CD4-positive, alpha-beta memory T cell (primary cell): ENCODE measurements at places on chromosomes 2 and 18. TPM values are rescaled to one million over a fixed set of nuclear protein-coding genes. Genes with fewer than 3 reads are reported as not detected.

DNA sequence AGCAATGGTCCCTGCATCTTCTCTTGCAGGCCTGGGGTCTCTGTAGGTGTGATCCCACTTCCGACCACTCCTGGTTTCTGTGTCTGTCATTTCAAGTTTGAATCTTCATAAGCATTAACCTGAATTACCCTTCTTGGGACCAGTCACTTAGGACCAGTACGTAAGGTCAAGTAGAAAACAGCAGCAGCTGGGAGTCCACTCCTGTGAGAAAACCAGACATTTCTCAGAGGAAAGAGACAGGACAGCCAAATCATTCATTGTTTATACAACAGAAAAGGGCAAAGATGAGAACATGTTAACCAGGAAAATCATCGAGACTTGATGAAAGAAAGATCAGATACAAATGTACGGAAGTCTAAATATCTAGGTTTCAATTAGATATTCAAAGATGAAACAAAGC is 163.0 kb downstream of the MREG start:
- DNase-seq = no peak

DNA sequence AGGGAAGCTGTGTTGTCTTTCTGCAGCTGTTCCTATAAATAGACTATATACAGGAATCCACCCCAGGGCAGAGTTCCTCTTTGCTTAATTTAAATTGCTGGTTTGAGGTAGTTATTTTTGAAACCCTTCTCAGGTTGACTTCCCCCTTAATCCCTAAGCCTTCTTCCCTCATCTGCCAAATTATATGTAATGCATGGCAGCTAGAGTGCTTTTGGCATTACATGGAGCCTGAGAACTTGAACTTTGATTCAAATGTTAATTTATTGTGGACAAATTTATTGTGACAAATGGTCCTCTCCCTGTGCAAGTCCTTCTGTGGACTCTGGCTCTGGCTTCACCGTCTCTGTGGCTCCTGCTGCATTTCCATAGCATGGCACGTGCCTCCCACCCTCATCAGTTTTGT is 29.2 kb downstream of the MYO1B start:
- no peak for DNase-seq

The BOLL gene
- total RNA-seq = not detected

DNA sequence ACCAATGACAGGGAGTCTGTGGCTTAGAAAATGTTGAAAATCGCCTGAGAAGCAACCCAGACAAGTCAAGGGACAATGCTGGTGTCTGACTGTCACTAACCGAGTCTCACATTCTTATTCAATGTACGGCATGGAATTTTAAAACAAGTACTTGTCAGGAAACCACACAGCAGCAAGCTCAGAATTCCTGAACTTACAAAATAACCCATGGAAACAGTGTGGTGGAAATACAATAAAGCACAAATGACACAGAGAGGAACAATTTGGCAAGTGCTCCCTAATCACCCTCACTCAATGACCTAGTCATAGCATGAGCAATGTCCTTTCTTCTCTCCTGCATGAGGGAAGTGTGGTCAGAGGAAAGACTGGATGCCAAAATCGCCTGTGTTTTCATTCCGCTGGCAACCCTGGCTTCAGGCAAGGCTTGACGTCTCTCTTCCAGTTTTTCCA is 154.0 kb downstream of the SATB2 start:
- no peak for DNase-seq

- DNase-seq = no peak
Measured at GRCh38 chr18:58242435-58242834, 198.4 kb downstream of the NEDD4L start.

- no peak for DNase-seq
Measured at GRCh38 chr2:128451084-128452023, 132.7 kb upstream of the HS6ST1 start.

GRCh38 chr2:145186303-145186702 is 666.4 kb upstream of the ZEB2 start:
- no peak for DNase-seq

GRCh38 chr2:221488136-221488807 is 83.8 kb downstream of the EPHA4 start:
- no peak for DNase-seq

The OSGEPL1 gene
- total RNA-seq = 19.1 TPM

DNA sequence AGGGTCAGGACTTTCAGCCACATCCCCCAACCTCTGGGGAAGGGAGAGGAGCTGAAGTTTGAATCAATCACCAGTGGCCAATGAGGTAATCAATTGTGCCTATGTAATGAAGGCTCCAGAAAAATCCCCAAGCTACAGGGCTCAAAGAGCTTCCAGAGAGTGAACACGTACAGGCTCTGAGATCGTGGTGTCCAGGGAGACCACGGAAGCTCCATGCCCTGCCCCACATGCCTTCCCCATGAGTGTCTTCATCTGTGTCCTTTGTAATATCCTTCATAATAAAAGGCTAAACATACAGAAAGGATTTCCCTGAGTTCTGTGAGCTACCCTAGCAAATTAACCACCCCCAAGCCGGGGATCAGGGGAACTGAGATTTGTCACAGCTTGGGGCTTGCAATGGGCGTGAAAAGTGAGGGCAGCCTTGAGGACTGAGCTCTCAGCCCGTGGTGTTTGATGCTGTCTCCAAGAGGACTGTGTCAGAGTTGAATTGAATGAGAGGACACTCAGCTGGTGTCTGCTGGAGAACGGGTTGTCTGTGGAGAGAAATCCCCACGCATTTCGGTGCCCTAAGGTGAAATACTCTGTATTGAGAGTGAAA is 25.5 kb upstream of the TUBB6 start:
- DNase-seq = no peak

The DHRS9 gene
- 0.44 TPM for total RNA-seq

DNA sequence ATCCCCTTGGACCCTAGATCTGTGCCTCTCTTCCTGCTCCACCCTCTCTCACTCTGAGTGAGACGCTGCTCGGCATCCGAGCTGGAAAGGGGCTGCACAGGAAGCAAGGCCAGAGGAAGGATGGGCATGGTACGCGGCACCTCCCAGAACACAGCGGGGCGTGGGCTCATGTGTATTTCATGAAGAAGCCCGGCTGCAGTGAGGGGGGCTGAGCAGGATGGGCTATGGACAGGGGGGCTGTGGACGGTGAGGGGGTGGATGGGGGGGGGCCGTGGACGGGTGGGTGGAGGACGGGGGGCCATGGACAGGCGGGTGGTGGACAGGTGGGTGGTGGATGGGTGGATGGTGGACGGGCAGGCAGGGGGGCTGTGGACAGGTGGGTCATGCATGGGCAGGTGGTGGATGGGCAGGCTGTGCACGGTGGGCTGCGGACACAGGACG is 28.5 kb downstream of the SLC66A2 start:
- DNase-seq = no peak

DNA sequence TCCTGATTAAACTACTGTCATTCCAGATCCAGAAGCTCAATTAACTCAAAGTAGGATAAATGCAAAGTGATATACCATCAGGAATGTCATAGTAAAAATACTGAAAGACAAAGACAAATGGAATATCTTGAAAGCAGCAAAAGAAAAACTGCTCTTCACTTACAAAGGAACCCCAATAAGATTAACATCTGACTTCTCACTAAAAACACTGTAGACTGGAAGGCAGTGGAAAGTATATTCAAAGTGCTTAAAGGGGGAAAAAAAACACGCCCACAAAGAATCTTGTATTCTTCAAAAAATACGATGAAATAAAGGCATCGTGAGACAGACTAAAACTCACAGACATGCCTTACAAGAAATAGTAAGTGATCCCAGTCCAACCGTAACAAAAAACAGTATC is 195.7 kb downstream of the DOK6 start:
- DNase-seq = no peak

DNA sequence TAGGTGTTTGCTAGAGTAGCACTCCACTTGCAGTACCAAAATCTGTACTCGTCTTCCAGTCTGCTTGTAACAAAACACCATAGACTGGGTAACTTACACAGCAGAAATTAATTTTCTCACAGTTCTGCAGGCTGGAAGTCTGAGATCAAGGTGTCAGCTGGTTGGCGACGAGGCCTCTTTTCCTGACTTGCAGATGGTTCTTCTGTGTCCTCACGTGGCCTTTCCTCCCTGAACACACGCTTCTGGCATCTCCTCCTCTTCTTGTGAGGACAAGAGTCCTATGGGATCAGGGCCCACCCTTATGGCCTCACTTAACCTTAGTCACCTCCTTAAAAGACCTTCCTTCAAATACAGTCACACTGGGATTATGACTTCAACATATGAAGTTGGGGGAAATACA is 493.5 kb upstream of the MYT1L start:
- DNase-seq = no peak

GRCh38 chr2:69805887-69806286 is 23.6 kb upstream of the GMCL1 start:
- no peak for DNase-seq

The CD28 gene
- 203 TPM for total RNA-seq

The CFAP53 gene
- total RNA-seq = 1.4 TPM

The RGPD4 gene
- 0.09 TPM for total RNA-seq

- DNase-seq = no peak
Measured at GRCh38 chr2:215878476-215879063, 134.8 kb downstream of the MREG start.

The PFN4 gene
- total RNA-seq = not detected

- DNase-seq = no peak
Measured at GRCh38 chr2:30030361-30030760, 109.0 kb upstream of the ALK start.

DNA sequence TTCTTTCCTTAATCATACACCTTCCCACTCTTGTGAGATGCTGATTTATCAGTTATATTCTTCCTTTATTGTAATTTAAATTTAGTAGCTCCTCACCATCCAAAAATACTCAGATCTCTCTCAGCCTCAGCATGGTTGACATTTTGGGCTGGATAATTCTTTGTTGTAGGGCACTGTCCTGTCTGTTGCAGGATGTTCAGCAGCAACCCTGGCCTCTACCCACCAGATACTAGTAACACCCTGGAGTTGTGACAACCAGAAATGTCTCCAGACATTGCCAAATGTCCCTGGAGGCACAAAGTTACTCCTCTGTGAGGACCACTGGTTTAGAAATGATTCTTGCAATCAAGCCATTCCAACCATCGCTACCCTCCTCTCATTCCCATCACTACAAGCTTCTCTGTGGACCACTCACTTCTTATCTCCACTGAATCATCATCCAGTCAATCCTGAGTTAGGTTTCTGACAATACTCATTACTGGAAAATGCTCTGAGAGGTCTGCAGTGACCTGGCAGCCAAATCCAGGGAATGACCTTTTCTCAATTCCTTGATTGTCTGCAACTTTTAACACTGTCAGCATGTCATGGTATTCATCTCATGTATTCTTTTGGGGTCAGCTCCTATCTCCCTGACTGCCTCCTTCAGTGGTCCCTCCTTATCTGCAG is 43.3 kb downstream of the OSBPL6 start:
- DNase-seq = no peak

DNA sequence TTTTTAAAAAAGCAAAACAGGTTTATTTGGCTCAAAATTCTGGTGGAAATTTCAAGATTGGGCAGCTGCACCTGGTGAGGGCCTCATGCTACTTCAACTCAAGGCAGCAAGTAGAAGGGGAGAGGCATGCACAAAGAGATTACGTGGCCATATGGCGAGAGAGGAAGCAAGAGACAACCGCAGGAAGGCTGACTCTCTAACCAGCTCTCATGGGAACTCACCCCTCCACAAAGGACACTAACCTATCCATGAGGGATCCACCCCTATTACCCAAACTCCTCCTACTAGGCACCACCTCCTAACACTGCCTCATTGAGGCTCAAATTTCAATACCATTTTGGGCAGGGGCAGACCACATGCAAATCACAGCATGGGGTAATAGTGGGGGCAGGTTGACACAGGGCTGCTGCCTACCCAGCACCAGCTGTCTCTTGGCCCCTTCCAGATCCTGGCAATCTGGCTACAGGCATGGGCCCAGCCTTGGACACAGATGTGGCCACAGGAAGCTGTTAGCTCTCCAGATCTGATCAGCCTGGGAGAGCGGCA is 2.0 kb upstream of the CAPN10 start:
- DNase-seq = no peak
